ENCODE measurements at places on chromosomes 6 and 20. TPM values are rescaled to one million over a fixed set of nuclear protein-coding genes. Genes with fewer than 3 reads are reported as not detected.

Gene NRN1
- total RNA-seq: not detected

Gene TBC1D22B
- total RNA-seq: 13.3 TPM

Gene SLC22A7
- not detected for total RNA-seq

Gene BEND3
- total RNA-seq: 0.89 TPM

Gene CALHM5
- total RNA-seq: 0.10 TPM

Gene MUC22
- not detected for total RNA-seq

Gene SNRNP48
- total RNA-seq: 10.9 TPM

Gene TMEM244
- total RNA-seq: 1.1 TPM

Gene NINL
- total RNA-seq: 0.39 TPM

Gene PPP1R16B
- 84.1 TPM for total RNA-seq

Gene ADGRB3
- total RNA-seq: not detected

Gene ADGB
- total RNA-seq: not detected

Gene KHDC1L
- 0.67 TPM for total RNA-seq

Gene NFATC2
- 56.8 TPM for total RNA-seq
